ENCODE measurements at places on chromosomes 5 and 9.

DNA sequence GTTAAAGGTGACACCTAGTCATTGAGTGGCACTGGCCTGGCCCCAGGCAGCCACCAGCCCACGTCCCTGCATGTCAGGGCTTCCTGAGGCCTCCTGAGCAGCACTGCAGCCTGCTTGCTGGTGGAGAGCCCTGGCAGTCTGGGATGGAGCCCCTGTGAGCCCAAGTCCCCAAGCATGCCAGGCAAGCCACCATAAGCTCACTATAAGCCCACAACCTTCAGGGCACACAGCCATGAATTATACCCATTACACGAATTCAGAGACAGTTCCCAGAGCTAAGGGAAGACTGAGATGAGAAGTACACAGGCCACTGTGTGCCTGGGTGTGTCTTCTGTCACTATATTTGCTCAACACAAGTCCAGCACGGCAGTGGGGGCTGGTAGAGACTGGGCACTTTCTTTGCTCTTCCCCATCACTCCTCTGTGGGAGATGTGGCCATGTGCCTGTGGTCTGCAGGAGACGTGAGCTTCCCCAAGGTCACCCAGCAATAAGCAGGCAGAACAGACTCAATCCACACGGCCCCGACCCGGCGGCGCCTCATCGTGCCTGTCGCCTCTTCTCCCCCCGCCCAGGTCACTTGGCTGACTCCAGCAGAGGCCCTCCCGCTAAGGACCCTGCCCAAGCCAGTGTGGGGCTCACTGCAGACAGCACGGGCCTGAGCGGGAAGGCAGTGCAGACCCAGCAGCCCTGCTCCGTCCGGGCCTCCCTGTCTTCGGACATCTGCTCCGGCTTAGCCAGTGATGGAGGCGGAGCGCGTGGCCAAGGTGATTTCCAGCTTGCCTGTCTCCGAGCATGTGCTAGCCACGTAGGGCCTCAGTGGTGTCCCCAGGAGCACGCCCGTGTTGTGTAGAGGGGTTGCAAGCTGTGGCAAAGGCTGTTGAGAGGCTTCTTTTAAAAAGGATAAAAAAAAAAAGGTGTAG is 114.8 kb downstream of the WNK2 start:
- no peaks in the 10 kb centered on the region for H3K27me3 ChIP-seq
- H3K4me1 ChIP-seq: peaks cover 4% of the 10 kb centered on the region
- DNase-seq: no peak
- H3K36me3 ChIP-seq: no peaks in the 10 kb centered on the region
- no peak overlapping the region for H3K4me3 ChIP-seq

- peaks cover 31% of the 10 kb centered on the region for H3K36me3 ChIP-seq
- DNase-seq: no peak
- H3K4me3 ChIP-seq: no peak overlapping the region
- H3K4me1 ChIP-seq: peaks cover 11% of the 10 kb centered on the region
- peak overlapping the region; percentile 82 for H3K27ac ChIP-seq
- no peaks in the 10 kb centered on the region for H3K27me3 ChIP-seq
Observed at GRCh38 chr5:138755084-138755748, 2.0 kb downstream of the CTNNA1 start.

DNA sequence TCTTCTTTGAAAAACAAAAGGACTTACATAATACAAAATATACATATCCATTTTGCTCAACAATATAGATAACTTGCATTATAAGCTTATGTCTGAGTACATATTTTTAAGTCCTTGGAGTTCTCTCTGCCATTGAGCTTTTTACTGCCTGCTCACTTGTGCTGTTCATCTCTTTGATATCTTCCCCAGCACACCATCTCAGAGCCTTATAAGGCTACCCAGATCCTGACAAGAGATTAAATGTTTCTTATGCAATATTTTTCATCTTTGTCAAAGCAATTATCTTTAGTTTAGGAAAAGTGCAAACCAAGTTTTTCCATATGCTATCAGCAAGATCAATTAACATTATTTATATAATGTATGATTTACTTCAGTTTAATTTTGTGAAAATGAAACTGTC is 60.7 kb upstream of the ITGA1 start:
- peaks cover 20% of the 10 kb centered on the region for H3K4me1 ChIP-seq
- DNase-seq: no peak
- H3K27me3 ChIP-seq: no peaks in the 10 kb centered on the region
- H3K27ac ChIP-seq: no peak overlapping the region
- H3K36me3 ChIP-seq: no peaks in the 10 kb centered on the region

DNA sequence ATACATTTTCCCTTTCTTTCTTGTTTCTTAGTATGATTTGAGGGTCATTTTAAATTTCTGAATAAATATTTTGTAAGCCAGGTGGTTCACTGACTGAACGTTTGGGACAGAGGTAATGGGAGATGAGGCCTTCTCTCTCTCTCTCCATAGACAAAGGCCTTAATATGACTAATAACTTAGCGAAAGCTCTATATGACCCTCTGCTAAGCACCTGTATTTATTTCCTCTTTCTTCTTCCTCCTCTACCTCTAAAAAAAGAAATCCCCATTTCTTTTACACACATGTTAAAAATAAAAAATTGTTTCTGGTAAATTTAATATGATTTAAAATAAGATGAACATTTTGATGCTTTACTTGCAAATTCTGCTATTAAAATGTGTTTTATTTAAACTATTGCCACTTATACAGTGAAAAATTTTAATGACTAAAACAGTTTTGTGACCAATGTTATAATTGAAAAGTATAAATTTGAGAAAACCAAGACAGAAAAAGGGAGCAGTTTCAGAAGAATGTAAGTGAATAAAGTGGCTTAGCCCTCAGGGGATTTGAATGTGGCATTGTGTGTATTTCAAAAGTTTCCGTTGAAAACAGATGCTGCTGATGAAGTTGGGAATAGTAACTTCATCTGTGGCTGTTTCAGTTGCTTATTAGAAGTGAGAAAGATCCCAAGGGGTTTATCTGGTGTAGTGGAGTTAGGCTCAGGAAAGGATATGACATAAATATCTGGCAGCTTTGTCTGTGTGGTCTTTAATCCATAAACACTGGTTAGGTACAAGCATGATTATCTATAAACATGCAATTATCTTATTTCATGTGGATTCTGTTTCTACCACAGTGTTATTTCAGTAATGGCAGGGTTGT is 128.6 kb upstream of the GRHPR start:
- DNase-seq: peak; percentile 19
- H3K36me3 ChIP-seq: no peaks in the 10 kb centered on the region
- no peaks in the 10 kb centered on the region for H3K4me1 ChIP-seq
- no peak overlapping the region for H3K27ac ChIP-seq
- no peak overlapping the region for H3K4me3 ChIP-seq
- H3K27me3 ChIP-seq: no peaks in the 10 kb centered on the region

DNA sequence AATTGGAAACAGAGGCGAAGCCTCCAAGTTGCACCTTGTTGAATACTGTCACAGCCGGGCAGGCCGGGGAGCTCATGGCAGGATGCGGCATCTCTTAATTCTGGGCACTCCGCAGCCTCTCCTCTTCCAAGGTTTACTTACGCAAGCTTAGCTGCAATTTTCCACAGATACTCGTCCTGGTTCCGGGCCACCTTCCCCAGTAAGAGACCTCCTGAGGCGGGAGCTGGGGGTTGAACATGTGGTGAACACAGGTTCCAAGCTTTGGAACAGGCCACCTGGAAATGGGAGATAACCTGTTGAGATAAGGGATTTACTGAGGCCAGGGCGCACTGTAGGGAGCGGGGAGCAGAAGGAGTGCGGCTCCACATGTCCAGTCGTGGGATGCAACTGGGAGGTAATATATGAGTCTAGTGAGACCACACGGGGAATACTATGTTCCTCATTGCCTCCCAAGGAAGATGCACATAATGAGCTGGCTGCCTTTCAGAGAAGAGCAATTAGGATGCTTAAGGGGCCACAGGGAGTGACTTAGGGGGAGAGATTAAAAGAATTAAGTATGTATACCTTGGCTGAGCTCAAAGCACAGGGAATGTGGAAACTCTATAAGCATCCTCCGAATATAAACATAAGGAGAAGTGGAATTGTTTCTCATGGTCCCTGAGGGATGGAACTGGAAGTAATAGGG is 335.2 kb downstream of the CWC27 start:
- no peaks in the 10 kb centered on the region for H3K36me3 ChIP-seq
- no peak overlapping the region for H3K4me3 ChIP-seq
- peak; percentile 15 for DNase-seq
- peaks cover 30% of the 10 kb centered on the region for H3K4me1 ChIP-seq
- no peak overlapping the region for H3K27ac ChIP-seq

DNA sequence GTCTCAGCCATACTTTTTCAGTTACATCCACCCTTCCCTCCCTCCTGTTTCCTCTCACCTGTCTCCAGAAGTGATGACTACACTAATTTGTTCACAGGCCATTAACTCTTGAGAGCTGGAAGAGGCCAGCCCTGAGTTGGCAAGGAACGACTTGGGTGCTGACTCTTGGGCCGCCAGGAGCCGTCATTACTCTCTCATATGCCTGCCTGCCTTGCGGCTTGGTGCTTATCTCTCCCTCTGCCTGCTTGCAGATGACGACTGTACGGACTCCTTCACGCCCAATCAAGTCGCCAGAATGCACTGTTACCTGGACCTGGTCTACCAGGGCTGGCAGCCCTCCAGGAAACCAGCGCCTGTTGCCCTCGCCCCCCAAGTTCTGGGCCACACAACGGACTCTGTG is 66.1 kb downstream of the PAPPA start:
- no peak overlapping the region for H3K4me3 ChIP-seq
- no peak for DNase-seq
- H3K27me3 ChIP-seq: no peaks in the 10 kb centered on the region
- no peaks in the 10 kb centered on the region for H3K36me3 ChIP-seq
- no peaks in the 10 kb centered on the region for H3K4me1 ChIP-seq

GRCh38 chr9:115038178-115038577 is 79.8 kb downstream of the TNC start:
- no peak for DNase-seq
- peaks cover under 1% of the 10 kb centered on the region for H3K4me1 ChIP-seq
- no peaks in the 10 kb centered on the region for H3K36me3 ChIP-seq
- H3K4me3 ChIP-seq: no peak overlapping the region
- H3K27me3 ChIP-seq: no peaks in the 10 kb centered on the region
- H3K27ac ChIP-seq: no peak overlapping the region

DNA sequence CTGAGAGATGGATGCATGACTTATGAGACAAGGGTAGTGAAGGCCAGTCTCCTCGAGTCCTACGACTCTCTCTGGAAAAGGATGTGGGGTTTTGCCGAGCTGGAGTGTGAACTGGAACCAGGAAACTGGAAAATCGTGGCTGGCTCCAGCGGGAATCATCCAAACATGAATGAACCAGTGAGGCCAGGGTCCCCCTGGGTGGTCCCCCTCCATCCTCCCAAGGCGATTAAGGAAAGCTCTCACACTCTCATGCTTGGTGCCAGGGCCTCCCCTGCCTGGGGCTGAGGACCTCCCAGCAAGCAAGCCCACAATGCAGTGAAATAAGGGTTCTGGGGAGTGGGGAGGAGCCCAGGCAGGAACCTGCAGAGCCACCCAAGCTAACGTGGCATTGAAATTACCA is 9.6 kb upstream of the AMBP start:
- no peaks in the 10 kb centered on the region for H3K4me1 ChIP-seq
- H3K27ac ChIP-seq: no peak overlapping the region
- H3K27me3 ChIP-seq: no peaks in the 10 kb centered on the region
- no peak overlapping the region for H3K4me3 ChIP-seq
- no peaks in the 10 kb centered on the region for H3K36me3 ChIP-seq
- no peak for DNase-seq

- no peaks in the 10 kb centered on the region for H3K27me3 ChIP-seq
- no peak for DNase-seq
- H3K36me3 ChIP-seq: no peaks in the 10 kb centered on the region
Observed at GRCh38 chr9:90847971-90848370, 46.4 kb downstream of the SYK start.

GRCh38 chr5:157828944-157829639 is 29.9 kb downstream of the CLINT1 start:
- no peaks in the 10 kb centered on the region for H3K36me3 ChIP-seq
- no peak overlapping the region for H3K4me3 ChIP-seq
- no peak for DNase-seq
- no peaks in the 10 kb centered on the region for H3K27me3 ChIP-seq
- H3K4me1 ChIP-seq: peaks cover 13% of the 10 kb centered on the region

- H3K36me3 ChIP-seq: no peaks in the 10 kb centered on the region
- H3K27me3 ChIP-seq: no peaks in the 10 kb centered on the region
- no peak overlapping the region for H3K27ac ChIP-seq
Observed at GRCh38 chr5:76384705-76385104, 18.4 kb upstream of the IQGAP2 start.

- H3K36me3 ChIP-seq: no peaks in the 10 kb centered on the region
- H3K4me3 ChIP-seq: no peak overlapping the region
- peaks cover 3% of the 10 kb centered on the region for H3K4me1 ChIP-seq
- no peaks in the 10 kb centered on the region for H3K27me3 ChIP-seq
- H3K27ac ChIP-seq: no peak overlapping the region
Observed at GRCh38 chr9:32554107-32554506, 1.7 kb upstream of the TOPORS start.

DNA sequence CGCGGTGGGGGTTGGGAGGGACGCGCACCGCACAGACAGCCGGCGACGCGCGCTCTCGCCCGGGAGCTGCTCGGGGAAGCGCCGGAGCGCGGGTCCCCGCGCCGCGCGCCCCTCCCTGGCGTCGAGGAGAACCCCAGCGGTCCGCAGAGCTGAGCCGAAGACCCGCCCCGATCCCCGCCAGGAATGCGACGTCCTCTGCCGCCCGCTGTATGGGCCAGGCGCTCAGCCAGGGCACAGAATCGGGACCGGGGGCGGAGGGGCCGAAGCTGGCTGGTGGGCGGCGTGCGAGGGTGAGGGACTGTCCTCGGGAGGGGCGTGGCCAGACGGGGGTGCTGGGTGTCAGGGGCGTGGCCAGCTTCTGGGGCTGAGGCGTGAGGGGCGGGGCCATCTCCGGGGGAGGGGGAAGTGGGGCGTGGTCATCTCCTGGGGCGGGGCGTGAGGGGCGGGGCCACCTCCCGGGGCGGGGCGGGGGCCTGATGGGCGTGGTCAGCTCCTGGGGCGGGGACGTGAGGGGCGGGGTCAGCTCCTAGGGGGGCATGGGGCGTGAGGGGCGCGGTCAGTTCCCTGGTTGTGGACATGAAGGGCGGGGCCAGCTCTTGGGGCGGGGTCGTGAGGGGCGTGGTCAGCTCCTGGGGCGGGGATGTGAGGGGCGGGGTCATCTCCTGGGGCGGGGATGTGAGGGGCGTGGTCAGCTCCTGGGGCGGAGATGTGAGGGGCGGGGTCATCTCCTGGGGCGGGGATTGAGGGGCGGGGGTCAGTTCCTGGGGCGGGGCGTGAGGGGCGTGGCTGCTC is 965 bp downstream of the PTGDS start:
- peak overlapping the region; percentile 82 for H3K27ac ChIP-seq
- H3K4me1 ChIP-seq: no peaks in the 10 kb centered on the region
- peak; percentile 85 for DNase-seq
- no peaks in the 10 kb centered on the region for H3K27me3 ChIP-seq
- H3K36me3 ChIP-seq: no peaks in the 10 kb centered on the region
